ENCODE measurements at places on chromosomes 5 and 9. TPM values are rescaled to one million over a fixed set of nuclear protein-coding genes. Genes with fewer than 3 reads are reported as not detected.

HTR4 gene
- not detected for total RNA-seq

GRXCR2 gene
- total RNA-seq: not detected

PITX1 gene
- 6.1 TPM for total RNA-seq

IL4 gene
- total RNA-seq: not detected

ECM2 gene
- total RNA-seq: 1.2 TPM

NMUR2 gene
- not detected for total RNA-seq

OBP2B gene
- total RNA-seq: not detected

SPINK7 gene
- not detected for total RNA-seq

IRGM gene
- not detected for total RNA-seq

CORO2A gene
- 1.2 TPM for total RNA-seq

CCNJL gene
- not detected for total RNA-seq

DUSP1 gene
- total RNA-seq: 174 TPM

EEIG1 gene
- total RNA-seq: 90.8 TPM

EIF4E1B gene
- total RNA-seq: not detected

GNA14 gene
- total RNA-seq: not detected

ZNF346 gene
- 9.4 TPM for total RNA-seq

MARCOL gene
- total RNA-seq: not detected

DMXL1 gene
- 10.8 TPM for total RNA-seq

PCDHAC2 gene
- total RNA-seq: not detected

PDLIM4 gene
- 84.2 TPM for total RNA-seq

PRR7 gene
- 30.3 TPM for total RNA-seq

BAAT gene
- not detected for total RNA-seq

EDIL3 gene
- total RNA-seq: 6.0 TPM
